ENCODE measurements at places on chromosomes 13 and 19.

DNA sequence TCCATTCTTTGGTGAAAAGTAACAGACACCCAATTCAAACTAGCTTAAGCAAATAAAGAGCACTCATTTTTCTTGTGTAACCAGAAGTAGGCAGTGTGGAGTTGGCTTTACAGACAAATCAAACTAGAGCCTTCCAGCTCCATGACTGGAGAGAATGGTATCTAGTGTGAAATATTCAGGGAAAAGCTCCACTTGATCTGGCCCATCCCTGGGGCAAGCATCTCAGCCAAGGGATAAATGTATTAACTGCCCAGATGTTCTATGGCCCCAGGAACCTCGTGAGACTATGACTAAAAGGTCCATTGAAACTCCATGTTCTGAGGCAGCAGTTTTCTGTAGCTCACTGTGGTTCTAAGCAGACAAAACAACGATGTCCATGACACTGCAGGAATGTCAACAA is 49.9 kb downstream of the TBC1D4 start:
- DNase-seq = no peak

GRCh38 chr13:27372896-27373295 is 51.5 kb upstream of the GTF3A start:
- no peak for DNase-seq

DNA sequence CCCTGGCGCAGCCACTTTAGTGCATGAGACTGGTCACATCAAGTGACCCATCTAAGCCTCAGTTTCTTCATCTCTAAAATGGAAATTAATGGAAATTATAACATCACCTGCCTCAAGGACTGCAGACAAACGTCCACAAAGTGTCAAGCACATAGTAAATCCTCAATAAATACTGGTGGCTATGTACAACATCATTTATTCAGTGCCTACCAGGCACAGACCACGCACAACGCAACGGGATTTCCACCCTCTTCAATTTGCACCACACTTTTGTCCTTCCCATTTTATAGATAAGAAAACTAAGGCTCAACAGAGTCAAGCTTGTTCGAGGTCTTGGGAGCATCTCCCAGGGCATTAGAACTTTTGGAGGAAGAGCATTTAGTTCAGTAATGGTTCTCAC is 1.4 kb downstream of the ELAVL1 start:
- DNase-seq = no peak

DNA sequence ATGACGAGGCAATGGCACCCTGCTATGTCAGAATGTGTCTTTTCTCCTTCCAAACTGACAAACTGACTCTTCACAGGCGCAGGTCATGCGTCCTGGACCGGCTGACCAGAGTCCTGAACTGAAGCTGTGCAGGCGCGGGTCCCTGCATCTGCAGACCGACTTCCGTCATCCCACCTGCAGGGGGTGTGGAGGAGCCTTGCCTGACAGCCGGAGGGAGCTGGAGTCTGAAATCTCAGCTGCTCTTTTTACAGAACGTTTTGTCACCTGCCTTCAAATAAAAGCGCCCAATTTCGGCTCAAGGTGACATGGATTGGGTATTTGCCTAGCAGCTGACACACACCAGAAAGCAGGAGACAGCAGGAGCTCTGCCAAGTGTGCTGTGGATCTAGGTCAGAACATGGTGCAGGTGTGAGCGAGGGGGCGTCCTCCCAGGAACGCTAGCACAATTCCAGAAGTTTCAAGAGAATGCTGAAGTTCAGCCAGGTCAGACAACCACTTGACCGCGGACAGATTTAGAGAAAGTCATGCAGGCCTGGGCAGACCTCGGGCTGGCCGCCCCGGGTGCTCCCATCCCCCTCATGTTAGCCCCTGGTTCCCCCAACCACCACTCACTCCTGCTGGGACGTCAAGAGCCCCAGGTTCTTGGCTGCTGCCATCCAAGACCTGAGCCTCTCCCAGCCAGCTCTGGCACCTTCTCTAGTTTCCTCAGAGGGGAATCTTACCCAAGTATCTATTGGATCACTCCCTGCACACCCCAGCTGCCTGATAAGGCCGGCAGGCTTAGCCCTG is 32.8 kb downstream of the ELL start:
- no peak for DNase-seq

Measured in Jurkat, Clone E6-1 (cell line).